ENCODE measurements at places on chromosomes 2 and 18. TPM values are rescaled to one million over a fixed set of nuclear protein-coding genes. Genes with fewer than 3 reads are reported as not detected.

Gene ARHGEF33
- total RNA-seq = 0.38 TPM

Gene TWIST2
- 4.6 TPM for total RNA-seq

Gene SMCHD1
- 45.3 TPM for total RNA-seq

Gene LONRF2
- total RNA-seq = under 0.01 TPM

Gene MOCOS
- total RNA-seq = 37.0 TPM

Gene MAP3K19
- not detected for total RNA-seq

Gene CXCR1
- not detected for total RNA-seq

Gene NYAP2
- not detected for total RNA-seq

Gene DCDC2C
- total RNA-seq = not detected

Gene CFC1
- not detected for total RNA-seq

Gene ATP6V1C2
- 0.90 TPM for total RNA-seq

Gene CCDC74A
- 3.2 TPM for total RNA-seq

Gene STARD6
- total RNA-seq = not detected

Gene TDRD15
- not detected for total RNA-seq

Gene RTP5
- not detected for total RNA-seq

Gene DPP4
- 2.9 TPM for total RNA-seq

Gene MROH2A
- not detected for total RNA-seq

Gene AFF3
- not detected for total RNA-seq

Gene GALM
- total RNA-seq = 1.6 TPM

Gene GREB1L
- total RNA-seq = 0.90 TPM

Gene ARL4C
- 7.8 TPM for total RNA-seq

Gene REG3G
- not detected for total RNA-seq

Gene CAB39
- total RNA-seq = 87.4 TPM

Gene ANKMY1
- total RNA-seq = 15.8 TPM

Gene B3GNT7
- 0.26 TPM for total RNA-seq
